Transverse colon (tissue), 4 donors: ENCODE measurements at places on chromosomes 3 and 15. TPM values are rescaled to one million over a fixed set of nuclear protein-coding genes. Genes with fewer than 3 reads are reported as not detected.
A peak's percentile ranks its signal among the peaks of the same experiment; 100 is the strongest.

Gene KNL1
- total RNA-seq: 3.7 TPM

Gene ZNF385D
- total RNA-seq: 0.64 TPM

Gene ILDR1
- 13.8 TPM for total RNA-seq

Gene PAK6
- total RNA-seq: 4.3 TPM

- peak overlapping the region; percentile 70 for H3K27ac ChIP-seq
- H3K4me1 ChIP-seq: peaks cover 18% of the 10 kb centered on the region
- H3K27me3 ChIP-seq: no peaks in the 10 kb centered on the region
- no peaks in the 10 kb centered on the region for H3K36me3 ChIP-seq
- DNase-seq: no peak
- H3K4me3 ChIP-seq: no peak overlapping the region
These were observed 236.9 kb upstream of the BHLHE40 start for GRCh38 chr3:4742359-4742758.

Gene WNT7A
- not detected for total RNA-seq

Gene TUSC7
- total RNA-seq: not detected

DNA sequence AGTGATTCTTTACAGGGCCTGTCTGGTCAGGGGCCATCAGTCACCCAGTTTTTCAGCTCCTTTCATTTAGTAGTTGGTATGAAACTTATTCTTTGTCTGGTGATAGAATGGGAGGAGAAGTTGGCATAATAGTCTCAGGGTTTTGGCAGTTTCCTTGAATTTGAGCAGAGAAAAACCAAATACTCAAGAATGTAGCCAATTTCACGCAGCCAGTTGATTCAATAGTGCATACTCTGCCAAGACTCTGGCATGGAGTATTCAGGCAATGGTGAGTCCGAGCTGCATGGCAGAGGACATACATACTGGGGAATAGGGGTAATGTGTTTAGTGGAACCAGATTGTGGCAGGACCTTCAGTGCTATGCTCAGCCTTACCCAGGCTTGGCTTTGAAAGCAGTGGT is 118.3 kb downstream of the GALK2 start:
- no peak overlapping the region for H3K27ac ChIP-seq
- no peaks in the 10 kb centered on the region for H3K27me3 ChIP-seq
- no peak overlapping the region for H3K4me3 ChIP-seq
- no peaks in the 10 kb centered on the region for H3K36me3 ChIP-seq
- DNase-seq: no peak
- H3K4me1 ChIP-seq: no peaks in the 10 kb centered on the region

- no peaks in the 10 kb centered on the region for H3K36me3 ChIP-seq
- no peak overlapping the region for H3K27ac ChIP-seq
- H3K27me3 ChIP-seq: no peaks in the 10 kb centered on the region
- DNase-seq: no peak
- no peaks in the 10 kb centered on the region for H3K4me1 ChIP-seq
- H3K4me3 ChIP-seq: no peak overlapping the region
These were observed 2.8 kb downstream of the EFHB start for GRCh38 chr3:19931180-19931692.

- peak; percentile 20 for DNase-seq
- no peaks in the 10 kb centered on the region for H3K36me3 ChIP-seq
- H3K4me1 ChIP-seq: peaks cover 3% of the 10 kb centered on the region
- H3K27me3 ChIP-seq: no peaks in the 10 kb centered on the region
- H3K27ac ChIP-seq: peak overlapping the region; percentile 64
These were observed 4.9 kb upstream of the TMEM212 start for GRCh38 chr3:171838218-171838720.

Gene VWA5B2
- total RNA-seq: not detected

GRCh38 chr3:110758208-110758607 is 313.4 kb upstream of the NECTIN3 start:
- H3K4me3 ChIP-seq: no peak overlapping the region
- DNase-seq: no peak
- H3K27ac ChIP-seq: no peak overlapping the region
- H3K4me1 ChIP-seq: no peaks in the 10 kb centered on the region
- no peaks in the 10 kb centered on the region for H3K27me3 ChIP-seq

- DNase-seq: no peak
- no peaks in the 10 kb centered on the region for H3K36me3 ChIP-seq
- no peaks in the 10 kb centered on the region for H3K4me1 ChIP-seq
- H3K27ac ChIP-seq: no peak overlapping the region
These were observed 12.3 kb downstream of the RBP1 start for GRCh38 chr3:139527265-139527664.

- H3K36me3 ChIP-seq: no peaks in the 10 kb centered on the region
- no peak overlapping the region for H3K4me3 ChIP-seq
- no peak for DNase-seq
These were observed 190.3 kb downstream of the OPA1 start for GRCh38 chr3:193783166-193783896.

DNA sequence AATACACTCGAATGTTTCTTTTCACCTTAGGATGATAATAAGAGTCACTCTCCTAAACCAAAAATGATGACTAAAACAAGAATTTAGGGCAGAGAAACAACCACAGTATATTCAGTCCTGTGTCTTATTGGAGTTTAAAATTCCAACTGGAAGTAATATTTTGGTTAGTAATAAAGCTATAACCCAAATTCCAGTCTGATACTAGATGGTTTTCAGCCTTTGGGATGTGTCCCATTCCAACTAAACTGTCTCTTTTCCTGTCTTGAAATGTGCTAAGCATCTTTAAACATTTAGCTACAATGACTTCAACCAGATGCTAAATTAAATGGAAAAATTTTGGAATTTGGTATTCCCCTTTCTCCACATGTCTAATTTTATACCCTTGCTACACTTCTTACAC is 510.0 kb downstream of the ROBO1 start:
- no peak overlapping the region for H3K27ac ChIP-seq
- no peak overlapping the region for H3K4me3 ChIP-seq
- no peaks in the 10 kb centered on the region for H3K4me1 ChIP-seq
- DNase-seq: no peak
- H3K36me3 ChIP-seq: no peaks in the 10 kb centered on the region

Gene COL6A6
- under 0.01 TPM for total RNA-seq

Gene GNL3
- 54.5 TPM for total RNA-seq

DNA sequence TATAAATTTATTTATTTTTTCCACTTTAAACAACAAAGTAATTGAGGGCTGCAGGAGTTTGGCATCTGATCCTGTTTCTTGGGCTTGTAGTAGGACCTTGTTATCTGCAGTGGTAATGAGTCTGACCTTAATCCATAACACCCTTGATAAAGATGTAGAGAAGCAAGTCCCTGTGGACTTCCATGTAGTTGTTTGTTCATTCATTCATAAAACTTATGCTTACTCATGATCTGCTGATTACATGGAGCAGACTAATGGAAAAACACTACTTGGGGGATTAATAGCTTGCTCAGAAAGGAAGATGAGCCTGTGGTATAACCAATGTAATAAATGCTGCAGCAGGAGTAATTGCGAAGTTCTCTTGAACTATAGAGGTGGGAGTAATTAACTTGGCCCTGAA is 271.5 kb upstream of the TBL1XR1 start:
- H3K27me3 ChIP-seq: no peaks in the 10 kb centered on the region
- no peak overlapping the region for H3K27ac ChIP-seq
- no peaks in the 10 kb centered on the region for H3K36me3 ChIP-seq
- H3K4me1 ChIP-seq: peaks cover 19% of the 10 kb centered on the region

Gene ATP13A4
- total RNA-seq: 5.6 TPM

Gene GATA2
- total RNA-seq: 1.8 TPM

DNA sequence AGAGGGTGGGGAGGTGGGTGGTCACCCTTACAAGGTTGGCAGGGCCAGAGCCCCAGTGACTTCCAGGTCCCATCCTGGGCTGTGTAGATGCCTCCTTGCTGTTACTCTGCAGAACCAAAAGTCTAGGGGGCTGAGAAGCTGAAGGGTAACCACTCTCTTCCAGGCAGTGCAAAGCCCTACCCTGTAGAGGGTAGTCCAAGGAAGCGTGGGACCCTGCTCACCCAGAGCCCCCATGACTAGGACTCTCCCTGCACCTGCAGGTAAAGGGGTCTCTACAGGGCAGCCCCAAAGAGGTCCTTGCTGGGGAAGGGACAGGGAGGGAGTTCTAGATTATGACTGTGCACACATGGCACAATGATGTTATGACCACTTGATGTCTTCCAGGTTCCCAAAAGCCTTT is 14.2 kb downstream of the GHRL start:
- DNase-seq: no peak
- H3K27me3 ChIP-seq: no peaks in the 10 kb centered on the region
- no peak overlapping the region for H3K27ac ChIP-seq
- H3K4me1 ChIP-seq: peaks cover 11% of the 10 kb centered on the region
- peaks cover 32% of the 10 kb centered on the region for H3K36me3 ChIP-seq
- no peak overlapping the region for H3K4me3 ChIP-seq

Gene CASR
- 1.4 TPM for total RNA-seq

DNA sequence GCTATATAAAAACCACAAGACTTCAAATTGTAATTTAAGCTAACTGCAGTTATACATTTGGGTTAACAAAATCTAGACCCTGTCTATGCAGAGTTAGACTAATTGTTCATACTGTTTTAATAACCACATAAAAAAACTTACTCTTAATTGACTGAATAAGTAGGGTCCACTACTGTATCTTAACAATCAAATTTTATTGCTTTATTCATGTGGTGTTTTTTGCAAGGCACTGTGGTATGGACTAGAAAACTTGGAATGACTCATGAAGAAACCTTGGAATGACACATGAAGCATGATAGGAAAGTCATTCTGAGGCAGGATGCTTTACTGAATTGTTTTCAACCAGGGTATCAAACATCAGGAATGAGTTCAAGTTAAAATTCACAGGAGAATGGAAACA is 2.3 kb downstream of the SERP1 start:
- H3K27me3 ChIP-seq: no peaks in the 10 kb centered on the region
- peak overlapping the region; percentile 100 for H3K27ac ChIP-seq
- DNase-seq: no peak
- no peaks in the 10 kb centered on the region for H3K36me3 ChIP-seq
- H3K4me1 ChIP-seq: peaks cover 20% of the 10 kb centered on the region
- no peak overlapping the region for H3K4me3 ChIP-seq

DNA sequence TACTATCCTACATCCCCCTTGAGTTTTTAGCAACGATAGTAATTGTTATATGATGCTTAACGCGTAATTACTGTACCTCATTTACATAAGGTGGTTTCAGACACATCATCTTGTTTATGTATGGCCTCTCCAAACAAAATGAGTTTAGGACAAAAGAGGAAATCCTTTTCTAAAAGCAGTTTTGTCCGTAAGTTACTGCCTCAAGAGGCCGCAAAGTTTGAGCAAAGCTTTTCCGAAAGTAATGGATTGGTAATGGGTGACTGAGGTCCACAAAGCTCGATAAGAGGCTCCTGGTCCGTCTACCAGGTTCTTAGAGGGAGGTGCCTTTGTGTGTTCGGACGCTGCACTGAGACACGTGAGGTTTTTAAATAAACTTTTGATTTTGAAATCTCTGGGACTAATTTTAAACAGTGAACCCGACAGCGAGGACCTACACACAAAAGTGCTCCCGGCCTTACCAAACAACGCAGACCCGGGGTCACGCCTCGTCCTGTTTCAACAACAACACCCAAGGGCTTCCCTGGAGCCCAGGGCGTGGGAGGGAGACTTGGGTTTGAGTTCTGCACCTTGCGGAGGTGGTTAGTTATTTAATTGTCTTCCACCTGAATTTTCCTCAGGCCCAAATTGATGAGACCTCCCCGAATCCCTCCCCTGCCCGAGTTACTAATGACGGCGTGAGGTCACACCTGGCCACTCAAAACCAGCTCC is 456 bp upstream of the C15orf61 start:
- peaks cover 8% of the 10 kb centered on the region for H3K4me1 ChIP-seq
- no peaks in the 10 kb centered on the region for H3K27me3 ChIP-seq
- H3K27ac ChIP-seq: peak overlapping the region; percentile 96
- peak overlapping the region; percentile 23 for H3K4me3 ChIP-seq
- no peak for DNase-seq
- no peaks in the 10 kb centered on the region for H3K36me3 ChIP-seq

DNA sequence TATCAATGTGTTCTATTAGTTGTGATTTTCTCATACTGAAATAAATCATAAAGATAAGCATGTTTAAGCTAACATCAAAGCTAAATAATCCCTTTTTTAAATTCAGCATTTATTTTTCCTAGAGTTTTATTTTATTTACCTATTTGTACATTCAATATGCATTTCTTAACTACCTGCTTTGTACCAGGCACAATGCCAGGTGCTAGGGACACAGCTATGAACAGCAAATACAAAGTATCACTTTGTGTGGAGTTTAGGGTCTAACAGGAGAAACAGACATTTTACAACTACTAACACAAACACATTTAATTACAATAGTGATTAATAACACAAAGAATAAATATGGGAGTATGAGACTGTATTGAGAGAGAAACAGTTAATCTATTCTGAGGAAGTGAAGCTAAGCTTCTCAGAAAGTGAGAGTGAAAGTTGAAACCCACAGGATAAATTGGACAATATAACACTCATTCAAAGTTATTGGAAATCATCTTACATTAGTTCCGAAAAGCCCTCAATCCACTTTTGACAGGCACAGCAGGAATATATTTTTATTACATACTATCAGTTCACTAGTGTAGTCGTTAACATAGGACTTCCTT is 159.6 kb downstream of the GBE1 start:
- H3K4me1 ChIP-seq: no peaks in the 10 kb centered on the region
- no peaks in the 10 kb centered on the region for H3K27me3 ChIP-seq
- no peak overlapping the region for H3K4me3 ChIP-seq
- no peaks in the 10 kb centered on the region for H3K36me3 ChIP-seq

- H3K4me3 ChIP-seq: no peak overlapping the region
- H3K27ac ChIP-seq: no peak overlapping the region
- no peaks in the 10 kb centered on the region for H3K27me3 ChIP-seq
- H3K4me1 ChIP-seq: no peaks in the 10 kb centered on the region
- DNase-seq: no peak
- H3K36me3 ChIP-seq: no peaks in the 10 kb centered on the region
These were observed 80.3 kb upstream of the KCNAB1 start for GRCh38 chr3:156040041-156040440.

Gene TMIE
- total RNA-seq: not detected

DNA sequence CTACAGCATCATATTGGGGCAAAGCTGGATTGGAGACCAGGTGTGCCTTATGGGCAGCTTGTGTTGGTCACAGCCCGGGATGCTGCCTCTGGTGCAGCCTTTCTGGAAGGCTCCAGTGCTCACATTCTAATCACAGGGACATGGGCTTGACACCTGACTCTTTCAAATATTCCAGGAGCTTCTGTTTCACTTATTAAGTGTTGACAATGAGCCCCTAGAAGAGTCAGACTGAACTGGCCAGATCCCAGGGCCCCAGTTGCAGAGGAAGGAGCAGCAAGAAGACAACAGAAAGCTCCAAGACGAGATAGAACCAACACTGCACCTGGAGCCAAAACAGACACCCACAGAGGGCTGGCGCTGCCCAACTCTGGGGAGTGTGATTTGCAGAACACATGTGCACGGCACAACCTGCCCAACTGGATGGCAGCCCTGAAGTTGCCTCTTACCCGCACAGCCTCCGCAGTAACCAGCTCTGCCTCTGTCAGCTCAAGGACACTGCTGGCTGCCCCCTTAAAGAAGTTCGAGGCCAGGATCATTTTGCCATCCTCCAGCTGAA is 30.3 kb downstream of the ALDH1L1 start:
- no peak overlapping the region for H3K4me3 ChIP-seq
- no peak overlapping the region for H3K27ac ChIP-seq
- no peak for DNase-seq
- H3K36me3 ChIP-seq: no peaks in the 10 kb centered on the region
- H3K27me3 ChIP-seq: no peaks in the 10 kb centered on the region
- no peaks in the 10 kb centered on the region for H3K4me1 ChIP-seq

GRCh38 chr3:130379274-130379673 is 33.8 kb downstream of the COL6A5 start:
- no peak for DNase-seq
- no peak overlapping the region for H3K4me3 ChIP-seq
- H3K27me3 ChIP-seq: no peaks in the 10 kb centered on the region
- H3K4me1 ChIP-seq: no peaks in the 10 kb centered on the region
- H3K27ac ChIP-seq: no peak overlapping the region

Gene XCR1
- not detected for total RNA-seq

- DNase-seq: peak; percentile 29
- H3K27ac ChIP-seq: no peak overlapping the region
- H3K4me1 ChIP-seq: no peaks in the 10 kb centered on the region
- no peaks in the 10 kb centered on the region for H3K27me3 ChIP-seq
These were observed 95.9 kb upstream of the AKAP13 start for GRCh38 chr15:85284497-85284896.
